ENCODE measurements at places on chromosomes 2 and 18.
A peak's percentile ranks its signal among the peaks of the same experiment; 100 is the strongest.

DNA sequence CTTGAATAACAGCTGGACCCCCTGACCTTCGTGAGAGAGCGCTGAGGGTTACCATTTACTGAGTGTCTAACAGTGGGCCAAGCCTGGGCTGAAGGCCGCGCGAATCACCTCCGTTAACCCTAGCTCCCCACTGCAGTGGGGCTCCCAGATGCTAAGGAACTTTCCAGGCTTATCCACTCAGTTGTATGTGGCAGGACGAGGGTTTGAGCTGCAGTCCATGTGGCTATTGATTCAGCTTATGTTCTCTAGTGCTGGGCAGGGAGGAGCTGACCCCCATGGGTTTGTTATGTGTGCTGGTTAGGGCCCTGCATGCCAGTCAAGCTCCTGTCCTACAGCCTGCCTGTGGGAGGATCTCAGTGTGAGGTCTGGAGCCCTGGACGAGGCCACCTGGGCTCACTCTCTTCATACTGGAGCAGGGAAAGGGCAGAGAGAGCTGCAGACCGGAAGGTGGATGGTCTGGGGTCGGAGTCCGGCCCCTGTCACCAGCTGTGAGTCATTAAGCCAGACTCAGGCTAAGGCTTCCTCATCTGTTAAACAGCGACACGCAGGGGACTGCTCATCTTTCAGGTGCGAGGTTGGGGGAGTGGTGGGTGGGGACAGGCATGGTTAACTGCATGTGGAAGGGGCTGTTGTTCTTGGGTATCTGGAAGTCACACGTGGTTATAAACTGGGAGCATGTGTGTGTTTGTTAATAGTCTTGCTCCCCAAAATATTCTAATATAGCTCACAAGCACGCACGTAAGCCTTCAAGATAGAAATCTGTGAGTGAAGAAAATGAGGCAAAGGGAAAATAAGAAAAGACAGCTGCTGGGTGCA is 6.6 kb downstream of the PSD4 start:
- H3K4me3 ChIP-seq = no peak overlapping the region
- H3K27ac ChIP-seq = peak overlapping the region; percentile 34
- no peaks in the 10 kb centered on the region for H3K27me3 ChIP-seq
- peaks cover 55% of the 10 kb centered on the region for H3K36me3 ChIP-seq
- peak; percentile 50 for DNase-seq

- H3K27ac ChIP-seq = no peak overlapping the region
- no peaks in the 10 kb centered on the region for H3K27me3 ChIP-seq
- no peaks in the 10 kb centered on the region for H3K4me1 ChIP-seq
- no peak for DNase-seq
These were observed 55.0 kb downstream of the RNF144A start for GRCh38 chr2:6972067-6972710.

GRCh38 chr18:79013869-79014268 is 34.3 kb downstream of the SALL3 start:
- no peak for DNase-seq
- H3K27ac ChIP-seq = no peak overlapping the region
- H3K36me3 ChIP-seq = no peaks in the 10 kb centered on the region
- H3K27me3 ChIP-seq = no peaks in the 10 kb centered on the region
- no peaks in the 10 kb centered on the region for H3K4me1 ChIP-seq

GRCh38 chr18:56136105-56136504 is 502.3 kb downstream of the TXNL1 start:
- H3K27ac ChIP-seq = no peak overlapping the region
- no peak for DNase-seq
- H3K27me3 ChIP-seq = no peaks in the 10 kb centered on the region
- no peaks in the 10 kb centered on the region for H3K4me1 ChIP-seq

DNA sequence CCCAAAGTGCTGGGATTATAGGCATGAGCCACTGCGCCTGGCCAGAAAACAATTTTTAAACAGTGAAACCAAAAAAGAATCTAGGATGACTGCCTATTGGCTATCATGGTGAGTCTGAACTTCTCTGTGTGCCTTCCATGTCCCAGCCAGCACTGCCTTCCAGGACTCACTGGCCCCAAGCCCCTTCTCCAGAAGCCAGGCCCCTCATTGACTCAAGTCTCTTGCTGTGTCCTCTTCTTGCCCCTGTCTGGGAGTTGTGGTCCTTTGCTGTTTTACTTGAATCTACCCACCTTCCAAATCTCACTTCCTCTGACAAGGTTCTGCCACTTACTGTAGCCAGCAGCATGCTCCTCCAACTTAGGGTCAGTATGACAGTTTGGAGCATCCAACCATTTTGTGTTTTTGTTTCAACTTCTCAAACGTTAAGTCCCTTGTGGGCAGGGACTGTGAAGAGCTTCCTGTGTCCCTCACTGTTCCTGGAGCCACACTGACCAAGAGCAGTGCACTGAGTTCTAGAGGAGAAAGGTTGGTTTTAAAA is 41.7 kb downstream of the ST3GAL5 start:
- no peak overlapping the region for H3K27ac ChIP-seq
- peaks cover 37% of the 10 kb centered on the region for H3K4me1 ChIP-seq
- H3K4me3 ChIP-seq = no peak overlapping the region
- no peaks in the 10 kb centered on the region for H3K27me3 ChIP-seq
- peaks cover 50% of the 10 kb centered on the region for H3K36me3 ChIP-seq

GRCh38 chr2:5479265-5479928 is 212.8 kb upstream of the SOX11 start:
- H3K27me3 ChIP-seq = no peaks in the 10 kb centered on the region
- H3K4me3 ChIP-seq = no peak overlapping the region
- no peaks in the 10 kb centered on the region for H3K4me1 ChIP-seq
- H3K27ac ChIP-seq = no peak overlapping the region
- no peak for DNase-seq
- H3K36me3 ChIP-seq = no peaks in the 10 kb centered on the region

DNA sequence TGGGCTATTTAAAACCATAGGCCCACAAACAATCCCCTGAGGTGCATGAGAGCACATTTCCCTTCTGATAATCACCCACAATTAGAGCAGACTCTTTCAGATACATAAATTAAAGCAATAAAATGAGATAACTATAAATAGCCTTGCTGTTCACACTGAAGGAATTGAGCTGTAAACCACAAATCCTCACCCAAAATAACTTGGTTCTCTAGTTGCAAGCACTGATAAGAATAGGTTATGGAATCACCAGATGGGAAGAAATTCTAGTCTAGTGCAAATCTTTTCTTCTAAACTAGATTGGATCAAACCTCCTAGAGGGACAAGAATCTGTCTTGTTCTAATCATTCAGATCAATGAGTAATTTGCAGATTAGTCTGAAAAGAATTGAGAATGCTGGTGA is 64.6 kb downstream of the NAB1 start:
- no peaks in the 10 kb centered on the region for H3K36me3 ChIP-seq
- H3K27ac ChIP-seq = no peak overlapping the region
- no peaks in the 10 kb centered on the region for H3K27me3 ChIP-seq
- no peak for DNase-seq

GRCh38 chr2:169507698-169508097 is 1.8 kb upstream of the KLHL41 start:
- no peaks in the 10 kb centered on the region for H3K4me1 ChIP-seq
- no peaks in the 10 kb centered on the region for H3K27me3 ChIP-seq
- no peak overlapping the region for H3K27ac ChIP-seq
- no peaks in the 10 kb centered on the region for H3K36me3 ChIP-seq
- no peak overlapping the region for H3K4me3 ChIP-seq

DNA sequence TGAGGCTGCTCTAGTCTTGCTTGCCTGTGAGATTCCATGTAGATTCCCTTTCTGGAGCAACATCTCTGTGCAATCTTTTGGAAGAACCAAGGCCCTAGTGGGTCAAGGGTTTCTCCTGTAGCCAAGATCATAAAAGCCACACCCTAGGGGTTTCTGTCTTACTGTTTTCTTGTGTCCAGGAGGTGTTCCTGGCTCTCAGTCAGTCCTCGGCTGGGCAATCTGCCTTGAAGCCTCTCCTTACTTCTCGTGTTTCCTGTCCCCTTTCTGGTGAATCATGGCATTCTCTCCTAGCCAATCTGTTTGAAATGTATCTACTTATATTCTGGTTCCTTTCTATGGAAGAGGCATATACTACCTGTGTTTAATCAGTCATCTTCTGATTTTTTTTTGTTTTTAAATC is 484.8 kb upstream of the UBE2E3 start:
- no peak for DNase-seq
- H3K27ac ChIP-seq = no peak overlapping the region
- no peaks in the 10 kb centered on the region for H3K4me1 ChIP-seq
- H3K36me3 ChIP-seq = no peaks in the 10 kb centered on the region

- H3K4me1 ChIP-seq = peaks cover 17% of the 10 kb centered on the region
- no peaks in the 10 kb centered on the region for H3K36me3 ChIP-seq
- H3K4me3 ChIP-seq = peak overlapping the region; percentile 34
- peak; percentile 22 for DNase-seq
- H3K27me3 ChIP-seq = peaks cover 46% of the 10 kb centered on the region
- no peak overlapping the region for H3K27ac ChIP-seq
These were observed 452 bp downstream of the RAPH1 start for GRCh38 chr2:203534621-203535077.

DNA sequence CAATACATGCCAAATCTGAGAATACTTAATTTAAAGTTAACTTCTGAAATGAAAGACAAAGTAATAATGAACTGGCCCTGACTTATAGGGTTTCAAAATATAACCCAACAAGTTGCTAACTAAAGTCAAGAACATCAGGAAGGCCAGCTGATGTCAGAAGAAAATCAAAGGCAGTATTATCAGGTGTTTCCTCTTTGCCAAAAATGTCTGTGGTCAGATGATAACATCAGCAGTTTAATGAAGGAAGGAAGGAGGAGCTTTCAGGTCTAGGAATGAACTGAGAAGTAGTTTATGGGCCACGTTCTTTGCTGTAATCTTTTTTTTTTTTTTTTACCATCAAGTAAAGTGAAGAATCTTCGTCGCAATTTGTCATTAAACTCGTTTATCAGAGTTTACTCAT is 40.9 kb downstream of the CDH2 start:
- H3K4me3 ChIP-seq = no peak overlapping the region
- H3K4me1 ChIP-seq = no peaks in the 10 kb centered on the region
- no peaks in the 10 kb centered on the region for H3K36me3 ChIP-seq
- H3K27me3 ChIP-seq = no peaks in the 10 kb centered on the region

DNA sequence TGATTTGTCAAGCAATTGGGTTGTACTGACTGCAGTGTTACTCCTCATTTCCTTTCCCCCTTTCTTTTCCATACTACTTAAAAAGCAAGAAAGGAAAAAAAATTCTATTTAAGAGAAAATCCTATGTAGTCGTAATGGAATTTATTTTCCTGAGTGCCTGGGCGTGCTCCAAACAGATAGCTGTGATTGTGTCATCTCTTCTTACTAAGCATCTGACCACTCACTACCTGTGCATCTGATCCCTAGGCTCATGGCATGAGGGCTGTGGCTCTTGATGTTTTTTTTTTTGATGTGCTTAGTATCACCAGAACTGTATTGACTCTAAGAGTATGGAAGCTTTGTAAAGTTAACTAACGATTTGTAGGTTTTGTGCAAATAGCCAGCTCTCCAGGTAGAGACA is 19.0 kb downstream of the CRIM1 start:
- no peak overlapping the region for H3K27ac ChIP-seq
- H3K36me3 ChIP-seq = no peaks in the 10 kb centered on the region
- H3K4me1 ChIP-seq = no peaks in the 10 kb centered on the region
- no peaks in the 10 kb centered on the region for H3K27me3 ChIP-seq
- no peak for DNase-seq
- no peak overlapping the region for H3K4me3 ChIP-seq

DNA sequence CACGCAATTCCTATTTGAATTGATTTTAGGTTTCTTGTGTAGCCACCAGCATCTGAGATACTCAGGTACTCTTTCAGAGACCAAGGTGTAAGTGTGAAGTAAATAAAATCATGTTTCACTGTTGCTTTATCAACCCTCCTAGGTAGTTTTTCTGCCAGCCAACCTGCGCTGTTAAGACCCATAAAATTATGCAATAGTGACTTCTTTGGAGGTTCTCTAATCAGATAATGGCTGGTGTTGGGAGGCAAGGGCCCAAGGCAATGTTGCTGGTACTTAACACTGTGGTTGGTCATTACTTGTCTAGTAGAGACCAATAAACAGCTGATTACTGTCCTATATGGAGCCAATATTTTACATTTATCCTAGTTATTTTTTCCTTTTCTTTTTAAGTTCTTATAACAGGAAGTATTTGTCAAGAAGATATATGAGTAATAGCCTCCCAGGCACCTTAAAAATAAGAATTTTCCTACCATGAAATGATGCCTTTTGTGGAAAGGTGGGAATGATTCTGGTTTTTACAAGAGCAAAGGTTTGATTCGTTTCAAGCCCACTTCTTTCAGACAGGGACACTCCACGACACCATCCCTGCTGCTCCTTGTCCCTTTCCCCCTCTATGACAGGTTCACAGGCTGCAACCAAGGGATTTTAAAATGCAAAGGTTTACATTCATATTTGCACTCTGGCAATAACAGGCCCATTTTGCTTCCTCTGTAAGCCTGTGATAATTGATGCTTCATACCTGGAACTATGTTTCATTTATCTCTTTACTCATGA is 259.3 kb downstream of the MEIS1 start:
- no peaks in the 10 kb centered on the region for H3K4me1 ChIP-seq
- no peak for DNase-seq
- no peaks in the 10 kb centered on the region for H3K27me3 ChIP-seq
- no peak overlapping the region for H3K4me3 ChIP-seq
- no peaks in the 10 kb centered on the region for H3K36me3 ChIP-seq
- no peak overlapping the region for H3K27ac ChIP-seq

- H3K27me3 ChIP-seq = no peaks in the 10 kb centered on the region
- no peak for DNase-seq
- no peak overlapping the region for H3K4me3 ChIP-seq
- H3K36me3 ChIP-seq = no peaks in the 10 kb centered on the region
- H3K4me1 ChIP-seq = no peaks in the 10 kb centered on the region
These were observed 52.9 kb downstream of the SCG2 start for GRCh38 chr2:223549215-223549614.

DNA sequence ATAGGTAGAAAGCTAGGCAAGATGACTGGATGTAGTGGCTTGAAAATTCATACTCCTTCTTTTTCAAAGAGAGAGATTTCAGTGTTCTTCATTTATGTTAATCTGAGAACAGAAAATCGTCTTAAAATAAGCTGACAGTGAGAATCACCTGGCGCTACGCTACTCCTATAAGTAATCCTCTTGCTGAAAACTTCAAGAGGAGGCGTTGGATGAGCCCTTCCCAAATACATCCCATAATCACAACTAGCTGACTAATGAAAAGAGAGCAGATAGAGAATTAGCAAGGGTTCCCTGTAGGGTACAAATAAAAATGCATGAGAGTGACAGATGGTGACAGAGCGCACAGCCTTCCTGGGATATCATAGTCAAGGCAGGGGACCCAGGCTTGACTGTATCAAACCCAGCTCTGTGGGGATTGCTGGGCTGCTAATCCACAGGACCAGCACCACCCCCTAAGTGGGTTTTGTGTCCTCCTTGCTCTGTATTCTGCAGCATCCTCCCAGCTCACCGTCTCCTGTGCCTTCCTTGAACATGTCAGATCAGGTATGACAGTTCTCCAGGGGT is 280.2 kb downstream of the SP3 start:
- no peaks in the 10 kb centered on the region for H3K36me3 ChIP-seq
- H3K27ac ChIP-seq = no peak overlapping the region

GRCh38 chr2:167825664-167826063 is 421.7 kb downstream of the STK39 start:
- no peaks in the 10 kb centered on the region for H3K27me3 ChIP-seq
- no peak overlapping the region for H3K4me3 ChIP-seq
- H3K36me3 ChIP-seq = no peaks in the 10 kb centered on the region
- DNase-seq = no peak
- H3K4me1 ChIP-seq = no peaks in the 10 kb centered on the region

- H3K4me1 ChIP-seq = no peaks in the 10 kb centered on the region
- H3K36me3 ChIP-seq = no peaks in the 10 kb centered on the region
- peaks cover 9% of the 10 kb centered on the region for H3K27me3 ChIP-seq
- H3K27ac ChIP-seq = no peak overlapping the region
- no peak for DNase-seq
- no peak overlapping the region for H3K4me3 ChIP-seq
These were observed 56.3 kb downstream of the PAX3 start for GRCh38 chr2:222242532-222242931.

- no peaks in the 10 kb centered on the region for H3K4me1 ChIP-seq
- no peak for DNase-seq
- no peak overlapping the region for H3K4me3 ChIP-seq
- H3K27ac ChIP-seq = no peak overlapping the region
These were observed 185.5 kb upstream of the DOK6 start for GRCh38 chr18:69215161-69215560.
